CD14-positive monocyte (primary cell): ENCODE measurements at places on chromosomes 13 and 19.
A peak's percentile ranks its signal among the peaks of the same experiment; 100 is the strongest.

DNA sequence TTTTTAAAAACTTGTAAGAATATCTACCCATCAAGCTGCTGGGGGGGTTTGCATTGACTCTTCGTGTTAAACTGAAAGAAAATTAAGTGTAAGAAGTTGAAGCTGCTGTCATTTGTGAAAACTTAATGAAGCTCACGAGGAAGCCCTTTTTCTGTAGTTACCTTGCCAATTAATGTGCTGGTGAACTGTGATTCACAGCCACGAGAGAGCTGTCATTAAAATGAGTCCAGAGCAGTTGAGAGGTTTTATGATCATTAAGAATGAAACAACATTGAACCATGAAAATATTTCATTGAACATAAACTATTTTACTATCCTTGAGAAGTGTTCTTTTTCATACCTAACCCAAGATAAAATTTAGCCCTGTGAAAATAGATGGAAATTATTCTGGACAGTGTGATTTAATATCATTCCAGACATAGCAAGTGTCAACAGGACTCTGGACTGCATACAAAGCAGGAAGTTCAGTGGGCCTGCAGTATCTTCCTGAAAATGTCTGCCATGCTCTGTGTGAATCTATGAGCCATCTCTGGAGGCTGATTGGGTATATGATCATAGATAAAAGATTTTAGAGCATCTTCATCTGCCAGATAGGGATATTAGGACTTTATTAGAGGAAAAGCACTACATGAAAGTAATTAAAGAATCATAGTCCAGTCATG lies 53.8 kb downstream of the DPY19L3 start:
- no peak for DNase-seq

GRCh38 chr19:5024282-5024681 lies 55.4 kb downstream of the KDM4B start:
- DNase-seq, result no peak

GRCh38 chr13:23995283-23996073 lies 98.2 kb upstream of the C1QTNF9B start:
- no peak for DNase-seq

DNA sequence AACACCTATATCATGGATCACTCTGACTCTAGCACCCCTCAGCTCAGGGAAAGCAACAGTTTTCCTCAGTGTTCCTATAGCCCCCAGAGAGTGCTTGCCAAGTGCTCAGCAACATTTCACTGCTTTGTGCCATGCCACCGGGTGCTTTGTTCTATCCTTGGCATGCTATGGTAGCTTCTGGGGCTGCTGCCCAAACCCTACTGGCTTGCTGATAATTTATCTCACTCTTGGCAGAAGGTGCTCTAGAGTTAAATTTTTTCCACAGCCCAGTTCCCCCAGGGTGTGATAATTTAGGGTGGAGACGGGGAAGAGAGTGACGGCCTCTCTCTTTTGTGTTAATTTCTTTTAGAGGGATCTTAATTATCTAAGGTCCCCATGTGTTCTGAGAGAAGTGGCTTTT lies 12.6 kb upstream of the CSNK1A1L start:
- DNase-seq, result no peak

- peak; percentile 35 for DNase-seq
Measured at GRCh38 chr19:2711172-2711874, 8.8 kb upstream of the GNG7 start.

DNA sequence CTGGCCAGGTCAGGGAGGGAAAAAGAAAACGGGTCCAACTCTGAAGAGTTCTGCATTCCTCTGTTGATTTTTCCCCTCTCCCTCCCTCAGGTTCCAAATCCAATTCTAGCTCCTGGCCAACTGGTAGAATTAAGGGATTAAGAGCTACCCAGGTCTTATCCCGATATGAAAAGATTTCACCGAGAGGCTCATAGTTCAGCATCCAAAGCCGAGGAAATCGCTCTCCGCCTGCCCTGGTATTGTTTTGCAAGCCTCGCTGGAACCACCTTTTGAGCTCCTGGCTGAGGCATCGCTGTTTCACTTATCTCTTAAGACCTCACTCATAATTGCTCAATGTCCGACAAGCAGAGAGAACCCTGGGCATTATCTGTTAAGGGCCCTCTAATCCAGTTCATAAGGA lies 180.4 kb downstream of the URI1 start:
- no peak for DNase-seq

DNA sequence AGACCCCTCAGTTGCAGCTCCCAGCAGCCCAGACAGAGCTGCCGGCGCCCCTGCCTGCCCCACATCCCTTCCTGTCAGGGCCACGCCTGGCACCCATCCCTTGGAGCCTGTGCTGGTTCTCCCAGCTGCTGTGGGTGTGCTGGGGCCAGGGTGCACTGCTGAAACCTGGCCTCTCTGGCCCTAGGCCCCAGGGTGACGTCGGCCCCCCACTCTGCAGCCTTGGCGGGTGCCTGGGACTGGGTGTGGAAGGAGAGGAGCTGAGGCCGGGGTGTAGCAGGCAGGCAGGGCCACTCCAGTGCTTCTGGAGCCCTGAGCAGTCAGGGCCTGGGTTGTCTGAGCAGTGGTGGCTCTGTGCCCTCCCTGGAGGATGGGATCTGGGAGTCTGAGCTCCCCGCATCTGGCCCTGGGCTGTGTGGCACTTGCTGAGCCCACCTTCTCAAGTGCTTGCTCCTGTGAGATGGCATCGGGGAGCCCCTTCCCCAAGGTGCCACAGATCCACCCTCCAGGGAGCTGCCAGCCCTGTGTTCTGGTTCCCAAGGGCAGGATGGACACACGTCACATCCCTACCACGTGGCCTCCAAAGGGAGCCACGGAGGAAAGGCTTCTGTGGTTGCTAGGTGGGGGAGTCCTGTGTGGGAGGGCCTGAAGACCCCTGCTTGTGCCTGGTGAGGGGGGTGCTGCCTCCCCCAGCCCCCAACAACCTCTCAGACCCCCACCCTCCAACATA lies 5.2 kb downstream of the PLEKHJ1 start:
- no peak for DNase-seq

GRCh38 chr19:50921426-50922316 lies 10.5 kb upstream of the KLK4 start:
- no peak for DNase-seq

DNA sequence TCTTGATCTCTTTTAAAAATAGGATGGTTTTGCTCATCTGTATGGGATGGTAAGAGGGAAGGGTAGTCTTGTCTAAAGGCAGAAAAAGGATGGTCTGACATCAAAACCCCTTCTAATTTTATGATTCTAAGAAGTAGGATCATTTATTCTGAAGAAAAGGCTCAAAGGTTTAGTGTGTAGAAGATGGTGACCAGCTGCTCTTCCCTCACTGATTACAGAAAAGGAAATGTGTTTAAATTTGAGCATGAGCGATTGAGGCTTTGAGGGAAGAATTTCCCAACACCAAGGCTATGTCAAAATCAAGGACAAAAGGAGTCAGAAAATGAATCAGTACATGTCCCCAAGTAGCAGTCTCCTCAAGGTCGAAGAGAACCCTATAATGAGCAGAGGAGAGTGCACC lies 909.8 kb downstream of the EFNB2 start:
- no peak for DNase-seq

GRCh38 chr19:42032431-42032830 lies 37.6 kb downstream of the GRIK5 start:
- no peak for DNase-seq

- no peak for DNase-seq
Measured at GRCh38 chr19:19113040-19113626, 25.1 kb downstream of the TMEM161A start.

GRCh38 chr19:45906221-45906620 lies 3.8 kb upstream of the MYPOP start:
- DNase-seq, result no peak

- no peak for DNase-seq
Measured at GRCh38 chr19:35350591-35350990, 2.9 kb downstream of the FFAR1 start.

- no peak for DNase-seq
Measured at GRCh38 chr13:51807041-51807440, 3.1 kb upstream of the DHRS12 start.

- peak; percentile 34 for DNase-seq
Measured at GRCh38 chr13:97434397-97435201, 630 bp downstream of the RAP2A start.

GRCh38 chr13:72290962-72291681 lies 424.1 kb upstream of the DACH1 start:
- no peak for DNase-seq

DNA sequence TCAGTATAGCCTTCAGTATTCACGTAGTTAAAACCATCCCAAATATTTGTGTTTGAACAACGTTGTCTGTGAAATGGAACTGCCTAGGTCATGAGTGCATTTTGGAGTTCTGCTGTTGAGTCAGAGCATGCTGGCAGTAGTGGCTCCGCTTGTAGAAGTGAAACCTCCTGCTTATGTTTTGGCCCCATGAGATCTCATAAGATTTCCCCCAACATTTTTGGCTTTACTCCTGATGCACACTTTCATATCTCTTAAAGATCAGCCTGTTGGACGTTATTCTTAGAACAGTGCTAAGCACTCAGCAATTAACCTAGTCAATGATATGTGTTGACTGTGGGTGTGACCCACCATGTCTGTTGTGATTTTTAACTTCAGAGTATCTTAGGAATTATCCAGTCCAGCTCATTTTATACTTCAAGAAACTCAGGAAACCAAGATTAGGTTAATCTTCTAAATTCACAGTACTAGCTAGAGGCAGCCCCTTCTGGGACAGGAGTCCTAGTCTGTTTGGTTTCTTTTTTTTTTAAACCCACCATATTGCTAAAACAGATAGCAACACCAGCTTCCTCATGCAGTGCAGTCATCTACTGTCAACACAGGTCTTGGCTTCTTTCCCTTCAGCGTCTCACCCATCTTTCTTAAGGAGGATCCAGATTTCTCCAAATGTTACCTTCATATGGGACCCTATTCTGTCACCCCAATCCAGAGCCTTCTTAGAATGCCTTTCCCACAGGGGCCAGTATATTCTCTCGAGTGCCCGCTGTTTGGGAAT lies 26.2 kb downstream of the RAP2A start:
- peak; percentile 1 for DNase-seq

- no peak for DNase-seq
Measured at GRCh38 chr19:35248310-35249145, at the start of gene LSR. Gene LSR, plus strand, starts transcription at chr19:35249002. Its CDS starts 21 bp downstream, at chr19:35249023.

DNA sequence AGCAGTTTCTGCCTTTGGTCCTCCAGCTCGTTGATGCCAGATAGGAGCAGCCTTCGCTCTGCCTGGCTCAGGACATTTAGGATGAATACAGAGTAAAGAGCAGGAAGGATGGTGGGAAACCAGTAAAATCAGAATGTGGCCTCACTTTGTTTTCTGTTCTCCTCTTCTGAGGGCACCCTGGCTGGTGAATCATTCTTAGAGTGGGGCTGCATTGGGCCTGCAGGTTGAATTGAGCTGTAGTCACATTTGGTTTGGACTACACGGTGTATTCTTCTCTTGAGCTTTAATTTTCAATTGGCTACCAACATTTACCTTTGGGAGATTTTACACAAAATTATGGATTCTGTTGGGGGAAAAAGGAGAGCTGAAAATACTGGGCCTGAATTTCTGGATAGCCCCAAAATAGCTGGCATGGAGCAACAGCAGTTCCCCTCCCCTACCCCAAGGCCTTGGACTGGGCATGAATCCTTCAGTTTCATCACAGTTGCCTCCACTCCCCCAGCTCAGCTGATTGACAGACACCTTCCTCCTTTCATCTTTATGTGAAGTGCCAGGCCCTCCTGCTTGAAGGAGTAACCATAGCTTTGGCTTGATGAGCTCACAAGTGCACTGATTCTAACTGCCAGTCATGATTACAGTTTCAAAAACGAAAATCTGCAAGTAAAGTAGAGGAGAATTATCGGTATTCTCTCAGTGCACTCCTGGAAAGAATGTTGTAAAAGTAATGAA lies 24.3 kb downstream of the ERCC5 start:
- DNase-seq, result no peak

DNA sequence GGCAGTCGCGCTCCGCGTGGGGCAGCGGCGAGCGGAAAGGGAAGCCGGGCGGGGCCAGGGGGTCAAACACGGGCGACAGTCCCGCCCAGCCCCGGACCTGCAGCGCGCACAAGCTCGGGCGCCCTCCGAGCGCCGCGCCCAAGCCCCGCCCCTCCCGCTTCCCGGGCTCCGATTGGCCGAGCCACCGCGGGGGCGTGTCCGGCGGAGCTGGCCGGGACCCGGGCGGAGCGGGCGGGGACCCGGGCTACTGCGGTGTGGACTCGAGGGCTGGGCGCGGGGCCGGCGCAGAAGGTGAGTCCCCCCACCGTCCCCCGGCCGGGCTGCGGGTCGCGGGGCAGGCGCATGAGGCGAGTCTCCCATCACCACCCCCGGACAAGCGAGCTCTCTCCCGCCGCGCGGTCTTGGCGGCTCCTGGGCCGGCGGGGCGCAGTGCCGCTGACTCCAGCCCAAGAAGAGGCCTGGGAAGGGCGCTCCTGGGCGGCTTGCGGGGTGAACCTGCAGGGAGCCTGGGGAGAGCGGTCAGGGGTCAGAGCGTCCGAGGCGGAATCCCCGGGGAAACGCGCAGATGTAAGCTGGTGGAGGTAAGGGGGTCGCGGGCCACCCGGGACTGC lies at the start of gene PLEKHF1:
Gene PLEKHF1 (plus strand): TSS at position 247 of the 611 bp plus-strand sequence. CDS start 8,379 bp downstream, outside the sequence.
- DNase-seq, result peak; percentile 75

GRCh38 chr13:33270895-33271538 lies 14.5 kb downstream of the STARD13 start:
- DNase-seq, result no peak

DNA sequence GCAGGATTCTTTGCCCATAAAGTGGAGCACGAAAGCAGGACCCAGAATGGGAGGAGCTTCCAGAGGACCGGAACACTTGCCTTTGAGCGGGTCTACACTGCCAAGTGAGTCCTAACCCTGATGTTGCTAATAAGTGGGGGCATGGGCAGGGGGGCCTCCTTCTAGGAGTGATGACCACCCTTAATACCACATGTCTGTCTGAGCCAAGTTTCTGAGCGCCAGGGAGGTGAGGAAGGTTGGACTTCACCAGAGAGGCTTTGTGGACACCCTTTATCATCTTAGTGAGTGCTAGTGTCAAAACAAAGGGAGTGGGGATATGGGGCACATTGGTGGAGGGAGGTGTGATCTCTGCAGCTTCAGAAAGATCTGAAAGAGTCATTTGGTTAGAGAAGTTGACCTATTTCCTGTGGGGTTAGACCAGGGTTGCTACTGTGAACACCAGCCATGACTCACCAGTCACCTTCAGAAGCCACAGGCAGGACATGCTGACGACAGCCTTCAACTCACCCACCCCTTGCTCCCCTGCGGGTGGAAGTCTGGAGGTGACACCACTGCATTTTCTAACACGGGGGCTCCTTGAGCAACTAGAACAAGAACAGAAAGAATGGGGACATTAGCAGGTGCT lies 8.8 kb downstream of the ALOX5AP start:
- DNase-seq, result peak; percentile 96

- no peak for DNase-seq
Measured at GRCh38 chr13:60227158-60227557, 63.4 kb upstream of the DIAPH3 start.

- DNase-seq, result no peak
Measured at GRCh38 chr19:1128106-1128505, 24.3 kb downstream of the GPX4 start.

GRCh38 chr13:111143865-111144540 lies 28.9 kb downstream of the ARHGEF7 start:
- no peak for DNase-seq

- DNase-seq, result no peak
Measured at GRCh38 chr19:28697308-28697707, 515.6 kb downstream of the UQCRFS1 start.

GRCh38 chr13:38685431-38685830 lies 1.4 kb upstream of the FREM2 start:
- no peak for DNase-seq

- peak; percentile 87 for DNase-seq
Measured at GRCh38 chr13:41520016-41520659, 62.8 kb downstream of the RGCC start.

- DNase-seq, result no peak
Measured at GRCh38 chr13:79778741-79779460, 297.9 kb downstream of the NDFIP2 start.
